ENCODE measurements at places on chromosomes 1 and 21. TPM values are rescaled to one million over a fixed set of nuclear protein-coding genes. Genes with fewer than 3 reads are reported as not detected.

Gene ABCG1
- 6.0 TPM for polyA plus RNA-seq

Gene PLCH2
- 1.9 TPM for polyA plus RNA-seq

Gene KRTAP19-3
- not detected for polyA plus RNA-seq

Gene PTGS2
- polyA plus RNA-seq = 1.8 TPM

Gene THEM5
- 0.78 TPM for polyA plus RNA-seq

Gene PROX1
- polyA plus RNA-seq = 8.7 TPM

Gene IGSF21
- 0.75 TPM for polyA plus RNA-seq
